ENCODE measurements at places on chromosomes 12 and 14.

- no peak for DNase-seq
Measured at GRCh38 chr12:77160931-77161330, 95.6 kb upstream of the E2F7 start.

GRCh38 chr12:121227294-121227693 is 17.4 kb downstream of the P2RX4 start:
- no peak for DNase-seq

- no peak for DNase-seq
Measured at GRCh38 chr14:88064841-88065240, 59.9 kb downstream of the GPR65 start.

GRCh38 chr14:24837280-24838046 is 203.5 kb upstream of the GZMB start:
- DNase-seq = no peak

- no peak for DNase-seq
Measured at GRCh38 chr12:123744836-123745235, 17.3 kb upstream of the DNAH10 start.

DNA sequence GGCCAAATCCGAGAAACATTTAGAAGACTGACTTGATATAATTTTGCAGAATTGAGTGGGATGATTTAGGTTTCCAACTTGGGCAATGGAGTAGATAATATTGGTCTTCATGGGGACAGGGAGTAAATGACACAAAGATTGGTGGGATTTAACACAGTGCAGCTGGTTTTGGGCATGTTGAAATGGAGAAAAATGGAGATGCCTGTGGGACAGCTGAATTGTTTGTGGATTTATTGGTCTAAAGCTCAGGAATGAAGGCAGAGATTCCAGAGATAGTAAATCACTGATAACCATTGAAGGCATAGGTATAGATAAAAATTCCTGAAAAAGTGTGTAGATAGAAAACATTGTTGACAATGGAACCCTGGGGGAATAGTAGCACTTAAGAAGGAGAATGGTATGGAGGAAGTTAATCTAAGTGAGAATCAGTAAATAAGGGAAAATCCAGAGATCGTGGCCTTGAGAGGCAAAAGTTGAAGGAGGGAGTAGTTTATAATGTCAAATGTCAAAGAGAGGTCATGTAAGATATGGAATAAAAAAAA is 120.9 kb upstream of the ATP2B1 start:
- DNase-seq = no peak

DNA sequence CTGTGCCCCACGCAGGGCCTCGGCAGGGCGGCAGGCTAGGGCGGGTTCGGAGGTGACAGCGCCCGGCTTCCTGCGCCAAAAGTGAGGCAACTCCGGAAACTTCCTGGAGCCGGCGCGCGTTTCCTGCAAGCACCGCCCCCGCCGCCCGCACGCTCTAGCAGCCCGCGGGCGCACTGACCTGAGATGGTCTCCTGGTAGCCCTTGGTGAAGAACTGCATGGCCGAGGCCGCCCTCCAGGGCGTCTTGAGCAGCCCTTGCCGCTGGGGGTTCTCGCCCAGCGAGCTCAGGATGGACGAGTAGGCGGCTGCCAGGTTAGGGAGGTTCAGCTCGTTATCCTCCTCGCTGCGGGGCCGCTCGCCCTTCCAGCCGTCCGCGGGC is 494 bp downstream of the GCH1 start:
- peak; percentile 90 for DNase-seq

DNA sequence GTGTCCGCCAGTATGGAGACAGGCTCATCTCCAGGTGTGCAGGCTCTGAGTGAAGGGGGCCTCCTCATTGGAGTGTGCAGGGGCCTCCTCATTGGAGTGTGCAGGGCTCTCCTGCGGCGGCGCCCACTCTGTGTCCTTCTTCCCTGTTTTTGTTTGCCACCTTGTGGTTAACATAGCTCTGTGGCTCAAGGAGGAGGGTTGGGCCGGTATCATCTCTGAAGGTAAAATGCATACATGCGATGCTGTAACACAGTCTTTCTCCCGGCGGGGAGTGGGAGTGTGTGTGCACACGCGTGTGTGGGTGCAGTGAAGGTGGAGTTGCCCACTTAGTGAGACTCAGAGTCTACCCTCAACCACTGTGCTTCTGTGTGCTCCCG is 429.4 kb downstream of the ZFP36L1 start:
- DNase-seq = no peak

Measured in CD8-positive, alpha-beta T cell (primary cell).